ENCODE measurements at places on chromosomes 13 and 19.

DNA sequence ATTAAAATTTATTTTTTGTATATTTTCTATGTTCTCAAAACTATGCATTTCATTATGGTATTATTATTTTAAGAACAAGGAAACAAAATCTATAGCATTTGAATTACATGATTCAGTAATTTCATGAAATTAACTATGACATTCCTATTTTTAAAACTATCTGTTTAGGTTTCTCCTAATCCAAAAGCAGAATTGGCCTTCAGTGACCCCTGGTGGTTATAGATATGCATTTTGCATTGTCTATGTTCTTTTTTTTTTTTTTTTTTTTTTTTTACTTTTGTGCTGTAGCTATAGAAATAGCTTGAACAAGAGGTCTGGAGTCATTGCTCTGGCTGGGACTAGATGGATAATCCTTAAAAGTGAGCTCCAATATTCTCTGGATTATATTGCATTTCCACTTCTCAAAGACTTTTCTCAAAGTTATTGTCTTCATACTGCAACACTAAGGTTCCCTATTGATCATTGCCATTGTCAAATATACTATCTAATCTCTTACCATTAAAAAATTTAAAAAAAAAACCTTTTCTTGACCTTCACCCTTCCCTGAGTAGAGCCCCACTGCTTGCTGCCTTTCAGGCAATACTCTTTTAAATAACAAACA lies 15.9 kb upstream of the DNAJC3 start:
- peak; percentile 16 for DNase-seq

- no peak for DNase-seq
Observed at GRCh38 chr13:44848920-44849676, 140.2 kb downstream of the NUFIP1 start.

DNA sequence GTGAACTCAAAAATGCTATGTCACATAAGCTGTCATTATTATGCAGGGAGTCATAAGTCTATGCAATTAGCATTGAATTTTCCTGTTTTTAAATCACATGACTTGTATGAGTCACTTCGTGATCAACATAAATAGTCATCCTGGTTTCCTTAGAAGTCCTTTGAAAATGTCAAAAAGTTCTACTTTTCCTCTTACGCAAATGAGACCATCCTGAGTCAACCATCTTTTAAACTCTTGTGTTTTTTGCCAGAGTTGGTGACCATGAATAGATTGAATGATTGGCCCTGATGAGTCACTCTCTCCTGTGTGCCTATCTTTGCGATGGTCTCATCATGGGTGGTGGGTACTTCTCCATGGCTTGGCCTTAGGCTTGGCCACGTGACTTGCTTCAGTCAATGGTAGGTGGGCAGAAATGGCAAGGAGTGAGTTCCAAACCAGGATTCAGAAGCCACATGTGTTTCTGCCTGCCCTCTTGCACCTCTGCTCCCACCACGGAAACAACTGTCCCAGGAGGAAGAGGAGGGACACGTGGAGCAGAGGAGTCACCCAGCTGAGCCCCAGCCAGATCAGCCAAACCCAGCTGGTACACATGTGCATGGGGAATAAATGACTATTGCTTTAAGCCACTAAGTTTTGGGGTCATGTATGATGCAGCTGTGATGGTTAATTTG lies 123.5 kb upstream of the CACNA1A start:
- no peak for DNase-seq

DNA sequence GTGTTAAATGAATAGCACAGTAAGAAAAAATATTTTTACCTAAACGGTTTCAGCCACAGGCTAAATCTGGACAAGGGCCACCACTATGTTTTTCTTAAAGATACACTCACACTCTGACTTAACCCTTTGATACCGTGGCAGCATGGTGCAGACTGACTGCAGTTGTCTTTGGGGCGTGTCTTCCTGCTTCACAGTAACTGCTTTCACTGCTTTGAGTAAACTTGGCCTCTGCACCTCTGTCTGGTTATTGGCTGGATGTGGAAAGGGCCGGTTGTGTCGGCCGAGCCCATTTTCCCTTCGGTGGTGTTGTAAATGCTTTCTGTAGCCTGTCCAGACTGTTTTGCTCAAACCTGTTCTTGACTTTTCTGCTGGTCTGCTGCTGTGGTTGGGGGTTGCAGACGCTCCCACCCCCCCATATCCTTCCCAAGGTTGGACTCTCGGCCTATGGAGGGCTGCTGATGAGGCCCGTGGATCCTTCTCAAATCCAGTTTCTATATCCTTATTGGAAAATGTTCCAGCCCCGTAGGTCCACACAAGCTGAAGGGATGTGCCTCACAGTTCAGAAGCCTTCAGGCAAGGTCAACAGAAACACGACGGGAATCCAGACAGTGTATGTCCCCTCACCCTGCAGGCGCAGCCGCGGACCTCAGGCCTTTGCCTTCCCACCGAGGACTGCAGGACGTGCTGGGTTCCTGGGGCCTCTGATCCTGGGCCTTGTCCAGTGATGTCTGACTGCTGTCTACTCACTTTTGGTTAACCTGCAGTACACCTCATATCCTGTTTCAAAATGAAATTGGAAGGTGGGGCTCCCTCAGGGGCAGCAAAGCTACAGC lies 90.2 kb upstream of the RNF113B start:
- no peak for DNase-seq

GRCh38 chr19:41265395-41266153 lies 1.4 kb downstream of the HNRNPUL1 start:
- DNase-seq = no peak

- no peak for DNase-seq
Observed at GRCh38 chr19:36009633-36010379, 1.2 kb upstream of the SYNE4 start.

Data from DMS79 (cell line).